ENCODE measurements at places on chromosomes 6 and 20.

DNA sequence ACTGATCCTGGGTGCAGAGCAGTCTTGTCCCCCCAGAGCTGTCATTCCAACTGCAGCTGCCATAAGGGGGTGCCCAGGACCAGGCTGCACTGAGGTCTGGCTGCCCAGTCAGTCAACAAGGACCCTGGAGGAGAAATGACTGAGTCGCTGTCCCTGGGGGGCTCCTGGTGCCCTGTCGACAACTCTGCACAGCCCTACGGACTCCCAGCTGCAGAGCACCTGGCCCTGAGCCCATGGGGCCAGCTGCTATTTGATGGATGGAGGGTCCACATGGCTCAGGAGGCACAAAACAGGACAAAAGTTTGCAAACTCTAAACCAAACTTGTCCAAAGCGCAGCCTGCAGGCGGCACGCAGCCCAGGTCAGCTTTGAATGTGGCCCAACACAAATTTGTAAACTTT lies 46.3 kb upstream of the RPS6KA2 start:
- no peak for DNase-seq

GRCh38 chr6:33781131-33781975 lies 7.6 kb downstream of the LEMD2 start:
- no peak for DNase-seq

- no peak for DNase-seq
These were observed 240.4 kb upstream of the SULF2 start for GRCh38 chr20:48025661-48026060.

GRCh38 chr6:151186804-151187330 lies 52.9 kb upstream of the AKAP12 start:
- DNase-seq, result no peak

DNA sequence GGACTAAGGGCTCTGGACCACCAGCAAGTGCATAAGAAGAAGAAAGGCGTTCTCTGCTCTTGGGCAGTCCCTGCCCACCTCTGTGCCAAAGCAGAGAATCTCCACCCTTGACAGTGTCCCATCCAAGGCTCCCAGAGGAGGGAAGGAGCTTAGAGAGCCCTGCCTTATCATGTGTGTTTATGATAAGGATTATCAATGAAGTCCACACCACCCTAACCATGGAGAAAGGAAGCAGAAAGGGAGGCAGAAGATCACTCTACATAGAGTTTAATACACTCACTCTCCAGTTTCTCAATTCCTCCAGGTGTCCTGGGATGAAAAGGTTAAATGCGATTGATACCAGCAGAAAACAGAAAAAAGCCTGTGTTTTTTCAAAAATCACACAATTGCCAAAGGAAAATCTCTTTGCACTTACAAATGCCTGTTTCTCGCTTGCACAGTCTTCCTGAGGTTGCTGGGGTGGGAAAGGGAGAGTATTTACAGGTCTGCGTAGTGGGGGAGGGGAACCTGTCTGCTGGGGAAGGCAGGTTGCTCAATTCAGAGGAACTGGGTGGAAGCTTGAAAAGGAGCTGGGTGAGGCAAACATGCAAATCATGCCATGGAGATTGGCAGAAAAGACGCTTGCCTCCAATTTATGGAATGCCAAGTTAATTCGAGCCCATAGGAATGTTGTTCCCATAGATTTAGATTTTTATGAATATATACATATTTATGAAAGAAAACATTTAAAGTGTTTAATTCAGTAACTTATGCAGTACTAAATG lies 104.0 kb downstream of the EYA2 start:
- DNase-seq, result no peak

Data from right kidney (tissue), 9 donors.